PC-3 (cell line): ENCODE measurements at places on chromosomes 3 and 15. TPM values are rescaled to one million over a fixed set of nuclear protein-coding genes. Genes with fewer than 3 reads are reported as not detected.

CLDN18 gene
- total RNA-seq = not detected in 2 replicates

EXD1 gene
- not detected in 2 replicates for total RNA-seq

DOCK3 gene
- under 0.01 and 0.15 TPM in 2 replicates for total RNA-seq

CDC25A gene
- total RNA-seq = 42.4 and 43.0 TPM in 2 replicates

CACNA2D3 gene
- total RNA-seq = not detected in 2 replicates
